SIG-M5 (cell line): ENCODE measurements at places on chromosomes 11 and 22.
A peak's percentile ranks its signal among the peaks of the same experiment; 100 is the strongest.

DNA sequence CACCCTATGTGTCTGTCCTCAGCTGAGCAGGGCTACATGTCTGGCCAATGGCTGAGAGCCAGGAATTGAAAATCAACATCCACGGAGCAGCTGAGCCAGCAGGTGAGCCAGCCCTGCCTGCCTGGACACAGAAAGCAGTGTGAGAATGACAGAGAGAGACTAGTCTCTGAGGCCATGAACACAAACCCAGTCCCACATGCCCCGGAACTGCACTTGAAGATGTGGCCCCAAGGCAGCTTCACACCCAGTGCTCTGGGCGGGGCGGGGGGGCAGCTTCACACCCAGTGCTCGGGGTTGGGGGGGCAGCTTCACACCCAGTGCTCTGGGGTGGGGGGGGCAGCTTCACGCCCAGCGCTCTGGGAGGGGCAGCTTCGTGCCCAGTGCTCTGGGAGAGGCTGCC lies 37.6 kb downstream of the TRMU start:
- DNase-seq = no peak

DNA sequence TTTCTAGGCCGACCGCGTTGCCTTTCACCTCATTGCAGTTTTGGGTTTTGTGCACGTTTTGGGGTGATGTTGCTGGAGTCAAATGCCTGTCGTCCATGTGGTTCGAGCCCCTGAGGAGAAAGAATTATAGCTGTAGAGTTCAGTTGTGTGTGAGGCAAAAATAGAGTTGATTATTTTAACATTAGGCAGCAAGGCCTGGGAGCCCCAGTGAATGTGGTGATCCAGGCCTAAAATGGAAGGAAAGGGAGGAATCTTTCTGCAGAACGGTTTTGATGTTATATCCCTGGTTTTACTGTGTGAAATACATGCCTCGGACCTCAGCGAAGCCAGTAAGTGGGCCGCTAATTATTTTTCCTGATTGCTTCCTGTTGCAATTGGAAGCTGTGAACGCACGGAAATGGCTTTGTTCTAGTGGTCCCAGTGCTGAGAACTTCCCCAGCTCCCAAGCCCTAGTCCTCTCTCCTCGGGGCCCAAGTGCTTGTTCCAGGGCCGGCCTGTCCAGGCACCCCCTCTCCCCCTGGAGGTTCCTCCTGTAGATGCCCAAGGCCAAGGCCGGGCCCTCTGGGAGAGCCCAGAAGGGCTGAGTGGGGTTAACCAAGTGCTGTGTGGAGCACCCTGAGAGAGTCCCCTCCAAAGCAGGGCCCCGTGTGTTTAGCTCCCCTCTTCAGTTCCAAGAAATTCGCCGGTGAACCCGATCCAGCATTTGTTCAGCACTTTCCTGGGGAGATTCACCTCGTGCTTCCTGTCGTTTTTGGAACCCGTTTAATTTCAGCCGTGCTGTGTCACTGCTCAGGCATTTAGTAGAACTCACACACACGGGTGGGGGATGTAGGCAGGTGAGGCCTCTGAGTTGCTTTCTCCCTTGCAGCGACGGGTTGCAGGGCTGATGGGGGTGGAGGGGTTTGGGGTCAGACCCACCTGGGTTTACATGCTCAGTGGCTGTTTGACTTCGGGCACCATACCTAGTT lies 2.1 kb downstream of the LRP5 start:
- DNase-seq = no peak

DNA sequence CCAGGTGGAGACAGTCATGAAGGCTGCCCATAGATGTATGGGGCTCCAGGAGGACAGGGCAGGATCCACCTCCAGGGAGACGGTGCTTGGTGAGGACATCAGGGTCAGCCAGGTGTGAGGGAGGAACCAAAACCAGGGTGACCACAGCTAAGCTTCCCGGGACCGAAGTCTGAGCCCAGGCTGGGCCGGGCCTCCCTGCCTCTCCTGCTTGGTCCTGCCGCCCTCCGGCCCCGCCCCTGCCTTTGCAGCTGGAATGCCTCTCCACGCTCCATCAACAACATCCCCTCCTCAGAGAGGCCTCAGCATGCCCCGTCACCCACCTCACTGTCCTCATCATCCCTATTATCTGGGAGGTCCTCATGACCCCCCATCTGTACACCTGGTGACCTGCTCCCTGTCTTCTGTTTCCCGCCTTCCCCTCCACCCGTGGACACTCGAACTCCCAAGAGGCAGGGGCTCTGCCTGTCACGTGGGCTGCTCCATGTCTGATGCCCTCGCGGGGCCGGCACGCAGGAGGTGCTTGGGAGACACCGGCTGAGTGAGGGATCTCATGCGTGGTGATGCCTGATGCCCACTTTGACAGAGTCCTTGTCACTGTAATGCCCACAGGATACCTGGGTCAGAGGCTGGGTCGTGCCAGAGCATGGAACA lies 59.4 kb downstream of the RTL6 start:
- no peak for DNase-seq

- DNase-seq = no peak
These were observed 617 bp downstream of the CSKMT start for GRCh38 chr11:62665599-62666258.

DNA sequence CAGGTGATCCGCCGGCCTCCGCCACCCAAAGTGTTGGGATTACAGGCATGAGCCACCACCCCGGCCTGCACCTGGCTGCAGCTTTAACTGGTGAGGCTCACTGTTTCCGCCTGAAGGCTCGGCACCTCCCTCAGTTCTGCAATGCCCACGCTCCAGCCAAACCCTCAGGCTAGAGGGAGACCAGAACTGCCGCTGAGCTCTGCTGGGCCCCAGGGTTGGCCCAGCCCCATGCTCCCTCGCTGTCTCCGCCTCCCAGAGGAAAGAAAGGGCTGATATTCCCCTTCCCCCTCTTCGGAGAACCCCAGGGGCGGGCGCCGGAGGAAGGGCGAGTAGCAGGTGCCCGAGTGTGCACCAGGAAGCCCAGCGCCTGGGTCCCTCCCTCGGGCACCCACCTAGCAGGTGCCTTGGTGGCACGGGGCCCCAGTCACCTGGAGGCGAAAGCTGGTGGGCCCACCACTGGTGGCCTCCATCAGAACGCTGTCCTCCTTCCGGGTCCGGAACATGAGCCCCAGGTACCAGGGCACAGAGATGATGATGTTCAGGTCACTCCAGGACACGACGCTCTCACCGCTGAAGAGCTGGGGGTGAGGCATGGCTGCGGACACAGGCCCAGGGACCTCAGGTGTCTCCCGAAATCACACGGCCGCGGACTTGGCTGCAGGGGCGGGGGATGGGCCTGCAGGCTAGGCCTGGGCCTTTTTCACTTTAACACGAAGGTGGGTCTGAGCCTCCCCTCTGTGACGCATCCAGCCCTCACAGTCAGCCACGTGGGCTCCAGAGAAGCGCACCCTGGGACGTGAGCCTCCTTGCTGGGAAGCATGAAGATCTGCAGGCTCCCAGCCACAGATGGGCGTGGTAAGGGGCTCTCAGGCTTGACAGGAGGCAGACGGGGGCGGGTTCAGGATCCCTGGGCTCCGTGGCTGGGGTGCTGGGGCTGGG lies 73.3 kb downstream of the TRMU start:
- no peak for DNase-seq

- no peak for DNase-seq
These were observed 5.0 kb downstream of the CRKL start for GRCh38 chr22:20922141-20922751.

- no peak for DNase-seq
These were observed 1.5 kb downstream of the TBC1D10A start for GRCh38 chr22:30325065-30325720.

DNA sequence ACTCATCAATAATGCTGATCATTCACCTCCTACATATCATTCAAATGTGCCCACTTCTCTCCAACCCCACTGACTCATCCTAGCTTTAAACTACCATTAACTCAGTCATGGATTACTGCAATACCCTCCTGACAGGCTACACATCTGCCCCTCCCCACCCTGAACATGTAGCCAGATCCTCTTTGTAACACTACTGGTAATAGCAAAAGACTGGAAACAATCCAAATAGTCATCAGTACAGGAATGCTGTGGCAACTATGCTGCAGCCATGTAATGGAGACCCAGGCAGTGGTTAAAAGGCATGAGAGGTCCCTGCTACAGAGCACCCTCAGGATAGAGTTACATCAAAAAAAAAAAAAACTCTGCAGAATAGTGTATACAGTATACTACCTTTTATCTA lies 16.6 kb downstream of the SLC43A3 start:
- DNase-seq = no peak

GRCh38 chr11:119361056-119361787 lies 14.7 kb upstream of the MFRP start:
- peak; percentile 40 for DNase-seq
